Urothelium cell line (cell line): ENCODE measurements at places on chromosomes 3 and 15.

- peak; percentile 68 for DNase-seq
Measured at GRCh38 chr3:43932921-43933320, 242.2 kb downstream of the ABHD5 start.

DNA sequence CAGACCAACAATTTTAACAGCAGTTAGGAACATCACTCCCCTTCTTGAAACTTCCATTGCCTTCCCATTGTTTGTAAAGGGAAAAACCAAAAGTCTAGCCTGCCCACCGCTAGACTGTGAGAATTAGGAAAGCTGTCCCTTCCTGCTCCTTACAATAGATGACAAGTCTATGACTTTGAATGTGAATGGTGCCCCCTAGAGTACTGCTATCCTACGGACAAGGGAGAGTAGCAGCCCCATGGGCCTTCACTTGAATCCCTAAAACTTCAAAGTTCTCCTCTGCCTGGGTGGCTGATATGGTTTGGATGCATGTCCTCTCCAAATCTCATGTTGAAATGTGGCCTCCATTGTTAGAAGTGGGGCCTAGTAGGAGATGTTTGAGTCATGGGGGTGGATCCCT is 41.0 kb upstream of the FSIP1 start:
- no peak for DNase-seq

- DNase-seq: no peak
Measured at GRCh38 chr3:123593381-123593780, 8.5 kb upstream of the HACD2 start.

- no peak for DNase-seq
Measured at GRCh38 chr3:27642796-27643195, 79.3 kb downstream of the EOMES start.

DNA sequence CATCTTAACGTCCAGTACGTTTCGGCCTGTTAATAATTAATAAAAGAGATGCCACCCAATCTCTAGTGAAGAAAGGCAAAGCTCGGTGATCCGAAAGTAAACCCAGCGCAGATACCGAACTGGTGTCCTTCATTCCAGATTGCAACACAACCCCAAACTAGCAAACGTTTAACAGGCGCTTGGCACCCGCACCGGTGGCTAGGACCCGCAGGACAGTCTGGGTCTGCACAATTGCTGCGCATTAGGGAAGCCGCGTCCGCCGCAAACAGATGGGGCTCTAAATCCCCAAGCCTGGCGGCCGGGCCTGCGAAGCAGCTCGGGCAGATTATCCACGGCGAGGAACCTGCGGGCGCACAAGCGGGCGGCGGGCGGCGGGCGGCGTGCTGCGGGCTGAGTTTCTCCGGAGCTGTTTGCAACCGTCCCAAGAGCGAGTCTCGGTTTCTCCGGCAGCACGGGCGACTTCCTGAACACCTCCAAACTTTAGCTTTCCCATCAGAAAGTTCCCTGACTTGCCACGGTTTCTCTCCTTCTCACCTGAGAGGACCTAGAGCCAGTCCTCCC is 112.1 kb upstream of the ICE2 start:
- DNase-seq: peak; percentile 56

- no peak for DNase-seq
Measured at GRCh38 chr3:54123003-54123775, 837 bp downstream of the CACNA2D3 start.

GRCh38 chr3:197408177-197408957 is 110.0 kb upstream of the DLG1 start:
- DNase-seq: no peak

DNA sequence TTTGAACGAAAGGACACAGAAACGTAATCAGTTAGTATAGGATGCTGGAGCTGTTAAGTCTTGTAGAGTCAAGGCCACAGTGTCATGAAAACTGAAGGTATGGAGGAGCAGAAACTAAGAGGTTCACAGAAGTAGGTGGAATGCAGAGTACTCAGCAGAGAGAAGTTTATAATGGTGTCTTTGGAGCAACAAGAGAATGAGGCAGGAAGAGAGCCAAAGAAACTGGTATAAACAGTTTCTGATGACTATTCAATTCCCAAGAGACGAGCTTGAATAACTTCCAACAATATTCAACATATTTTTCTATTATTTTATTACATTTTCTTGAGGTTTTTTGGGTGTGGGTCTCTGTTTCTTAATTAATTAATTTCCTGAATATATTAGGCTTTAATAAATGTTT is 29.6 kb downstream of the GALK2 start:
- DNase-seq: no peak

DNA sequence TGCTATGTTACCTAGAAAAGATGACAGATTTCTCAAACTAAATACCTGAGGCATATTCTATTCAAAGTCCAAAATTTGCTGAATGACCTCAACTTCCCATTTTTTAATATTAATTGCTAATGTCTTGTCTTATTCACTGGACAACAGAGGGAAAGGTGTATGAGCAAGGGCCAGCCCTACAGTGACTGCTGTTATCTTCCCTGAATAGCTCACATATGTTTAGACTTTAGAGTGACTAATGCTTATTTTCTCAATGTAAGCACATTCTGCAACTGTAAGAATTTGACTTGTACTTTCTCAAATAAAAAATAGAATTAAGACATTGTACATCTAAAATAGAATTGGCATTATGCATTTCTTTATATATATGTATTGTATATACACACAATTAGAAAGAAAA is 26.5 kb upstream of the AADACL2 start:
- no peak for DNase-seq

- DNase-seq: no peak
Measured at GRCh38 chr3:13095408-13095937, 22.2 kb upstream of the IQSEC1 start.
